GM03348 (cell line): ENCODE measurements at places on chromosomes 3 and 15.
A peak's percentile ranks its signal among the peaks of the same experiment; 100 is the strongest.

DNA sequence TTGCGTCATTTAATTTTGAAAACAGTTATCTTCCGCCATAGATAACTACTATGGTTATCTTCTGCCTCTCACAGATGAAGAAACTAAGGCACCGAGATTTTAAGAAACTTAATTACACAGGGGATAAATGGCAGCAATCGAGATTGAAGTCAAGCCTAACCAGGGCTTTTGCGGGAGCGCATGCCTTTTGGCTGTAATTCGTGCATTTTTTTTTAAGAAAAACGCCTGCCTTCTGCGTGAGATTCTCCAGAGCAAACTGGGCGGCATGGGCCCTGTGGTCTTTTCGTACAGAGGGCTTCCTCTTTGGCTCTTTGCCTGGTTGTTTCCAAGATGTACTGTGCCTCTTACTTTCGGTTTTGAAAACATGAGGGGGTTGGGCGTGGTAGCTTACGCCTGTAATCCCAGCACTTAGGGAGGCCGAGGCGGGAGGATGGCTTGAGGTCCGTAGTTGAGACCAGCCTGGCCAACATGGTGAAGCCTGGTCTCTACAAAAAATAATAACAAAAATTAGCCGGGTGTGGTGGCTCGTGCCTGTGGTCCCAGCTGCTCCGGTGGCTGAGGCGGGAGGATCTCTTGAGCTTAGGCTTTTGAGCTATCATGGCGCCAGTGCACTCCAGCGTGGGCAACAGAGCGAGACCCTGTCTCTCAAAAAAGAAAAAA, 1.2 kb downstream of the B2M start:
- DNase-seq, result peak; percentile 62

DNA sequence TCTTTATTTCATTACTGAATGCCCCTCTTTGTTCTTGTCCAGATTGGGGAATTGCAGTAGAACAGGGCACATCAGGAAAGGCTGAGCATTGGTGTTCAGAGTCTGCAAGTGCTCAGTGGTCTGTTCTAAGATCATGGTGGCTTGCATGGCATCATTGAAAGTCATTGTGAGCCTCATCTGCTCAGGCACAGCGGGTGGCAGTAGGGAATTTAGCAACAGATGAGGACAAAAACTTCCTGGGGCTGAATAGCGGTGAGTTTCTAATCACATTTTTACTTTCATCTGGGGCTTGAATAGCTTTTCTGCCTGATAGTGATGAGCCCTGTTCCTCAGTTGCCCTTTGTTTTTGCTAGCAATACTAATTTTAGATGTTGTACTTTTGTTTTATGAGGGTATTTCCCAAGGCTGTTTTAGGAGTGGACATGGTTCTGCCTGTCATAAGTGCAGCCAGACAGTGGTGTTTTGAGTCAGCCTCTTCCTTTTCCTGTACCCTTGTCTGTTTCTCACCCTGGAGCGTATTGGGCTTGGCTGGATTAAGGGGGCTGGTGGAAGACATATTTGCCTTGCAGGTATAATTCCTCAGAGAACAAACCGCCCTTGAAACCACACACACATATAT, 127.2 kb upstream of the IL12A start:
- DNase-seq, result no peak

DNA sequence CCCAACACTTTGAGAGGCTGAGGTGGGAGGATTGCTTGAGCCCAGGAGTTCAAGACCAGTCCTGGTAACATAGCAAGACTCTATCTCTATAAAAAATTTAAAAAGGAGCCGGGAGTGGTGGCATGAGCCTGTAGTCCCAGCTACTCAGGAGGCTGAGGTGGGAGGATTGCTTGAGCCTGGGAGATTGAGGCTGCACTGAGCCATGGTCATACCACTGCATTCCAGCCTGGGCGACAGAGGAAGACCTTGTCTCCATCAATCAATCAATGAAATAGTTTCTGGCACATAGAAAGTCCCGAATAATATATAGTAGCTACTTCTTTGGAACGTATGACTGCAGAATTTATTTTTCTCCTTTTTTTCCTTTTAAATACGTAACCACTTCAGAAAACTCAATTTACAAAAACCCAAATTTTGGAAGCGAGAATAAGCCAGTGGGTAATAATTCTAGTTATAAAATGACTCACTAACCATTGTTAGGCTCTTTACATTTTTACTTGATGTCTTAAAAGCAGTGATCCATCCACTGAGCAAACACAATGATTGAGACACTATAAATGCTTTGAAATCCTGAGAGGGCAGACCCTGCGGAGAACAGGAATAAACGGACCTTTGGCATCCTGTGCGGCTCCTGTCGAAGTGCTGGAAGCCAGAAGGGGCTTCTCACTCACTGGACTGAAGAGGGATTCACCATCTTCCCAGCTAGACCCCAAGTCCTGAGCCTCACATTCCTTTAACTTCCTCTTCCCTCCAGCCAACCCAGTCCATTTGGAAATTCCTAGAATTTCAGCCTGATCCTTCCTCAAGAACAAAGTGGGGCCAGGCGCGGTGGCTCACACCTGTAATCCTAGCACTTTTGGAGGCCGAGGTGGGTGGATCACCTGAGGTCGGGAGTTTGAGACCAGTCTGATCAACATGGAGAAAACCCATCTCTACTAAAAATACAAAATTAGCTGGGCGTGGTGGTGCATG, 68.4 kb upstream of the MFGE8 start:
- DNase-seq, result no peak

GRCh38 chr3:156630773-156631093, 43.7 kb upstream of the TIPARP start:
- no peak for DNase-seq

DNA sequence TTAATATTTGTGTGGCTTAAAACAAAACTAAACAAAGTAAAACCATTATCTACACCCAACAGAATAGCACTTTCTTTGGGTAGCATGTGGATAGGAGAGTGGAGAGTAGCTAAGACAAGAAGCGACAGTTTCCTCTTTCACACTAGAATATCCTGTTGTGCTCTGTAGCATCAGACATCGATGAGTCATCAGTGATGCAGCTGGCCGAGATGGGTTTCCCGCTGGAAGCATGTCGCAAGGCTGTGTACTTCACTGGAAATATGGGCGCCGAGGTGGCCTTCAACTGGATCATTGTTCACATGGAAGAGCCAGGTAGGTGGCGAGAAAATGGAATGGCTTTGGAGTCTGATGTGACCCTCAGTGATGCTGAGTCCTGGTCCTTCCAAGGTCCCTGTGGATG, 108.1 kb downstream of the USP13 start:
- DNase-seq, result peak; percentile 11

DNA sequence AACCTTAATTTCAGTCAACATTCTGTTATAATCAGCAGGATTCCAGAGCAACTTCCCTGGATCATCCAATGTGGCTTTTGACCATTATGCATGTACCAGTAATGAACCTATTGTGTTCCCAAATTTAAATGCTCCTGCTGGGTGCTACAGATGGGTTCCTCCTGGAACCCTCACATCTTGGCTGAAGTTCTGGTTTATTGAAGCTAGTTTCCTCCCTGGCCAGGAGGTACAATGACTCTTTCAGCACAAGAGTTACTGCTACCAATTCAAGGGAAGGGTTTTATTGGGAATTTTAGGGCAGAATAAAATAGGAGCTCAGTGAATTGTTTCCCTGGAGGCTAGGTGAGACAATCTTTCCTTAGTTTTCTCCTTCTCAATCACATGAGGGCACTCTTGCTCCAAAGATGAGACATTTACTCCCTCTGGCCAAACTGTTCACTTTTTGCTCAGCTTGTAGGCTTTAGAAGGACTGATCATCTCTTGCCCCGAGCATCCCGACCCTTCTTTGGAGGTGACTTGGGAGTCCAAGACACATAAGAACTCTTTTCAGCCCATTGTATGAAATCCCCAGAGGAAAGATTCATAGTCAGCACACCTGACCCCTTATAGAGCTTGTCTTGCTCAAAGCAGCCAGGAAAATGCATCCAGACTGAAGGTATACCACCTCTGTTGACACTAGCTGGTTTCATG, 8.8 kb upstream of the NPHP3 start:
- DNase-seq, result peak; percentile 49

GRCh38 chr3:193805448-193805847, 212.4 kb downstream of the OPA1 start:
- no peak for DNase-seq

- no peak for DNase-seq
Observed at GRCh38 chr3:33027091-33027490, 69.9 kb downstream of the GLB1 start.

DNA sequence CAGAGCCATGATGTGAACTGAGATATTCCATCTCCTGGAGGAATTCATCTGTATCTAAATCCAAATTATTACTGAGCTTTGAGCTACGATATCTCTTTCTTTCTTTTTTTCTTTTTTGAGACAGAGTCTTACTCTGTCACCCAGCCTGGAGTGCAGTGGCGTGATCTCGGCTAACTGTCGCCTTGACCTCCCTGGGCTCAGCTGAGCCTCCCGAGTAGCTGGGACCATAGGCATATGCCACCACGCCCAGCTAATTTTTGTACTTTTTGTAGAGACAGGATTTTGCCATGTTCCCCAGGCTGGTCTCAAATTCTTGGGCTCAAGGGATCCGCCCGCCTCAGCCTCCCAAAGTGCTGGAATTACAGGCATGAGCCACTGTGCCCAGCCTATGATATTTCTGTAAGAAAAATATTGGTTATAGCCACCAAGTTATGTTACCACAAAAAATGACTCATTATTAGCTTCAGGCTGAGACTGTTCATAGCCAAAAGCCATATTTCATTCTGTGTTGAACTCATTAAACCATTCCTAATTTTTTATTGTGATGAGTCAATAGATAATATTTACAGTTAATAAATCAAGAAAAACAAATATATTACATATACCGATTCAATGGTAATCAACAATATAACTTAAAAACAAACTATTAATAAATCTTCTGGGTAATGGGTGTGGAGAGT, 27.1 kb upstream of the SLC30A4 start:
- DNase-seq, result peak; percentile 71

GRCh38 chr3:112364291-112364690, 31.3 kb downstream of the CD200 start:
- DNase-seq, result no peak

DNA sequence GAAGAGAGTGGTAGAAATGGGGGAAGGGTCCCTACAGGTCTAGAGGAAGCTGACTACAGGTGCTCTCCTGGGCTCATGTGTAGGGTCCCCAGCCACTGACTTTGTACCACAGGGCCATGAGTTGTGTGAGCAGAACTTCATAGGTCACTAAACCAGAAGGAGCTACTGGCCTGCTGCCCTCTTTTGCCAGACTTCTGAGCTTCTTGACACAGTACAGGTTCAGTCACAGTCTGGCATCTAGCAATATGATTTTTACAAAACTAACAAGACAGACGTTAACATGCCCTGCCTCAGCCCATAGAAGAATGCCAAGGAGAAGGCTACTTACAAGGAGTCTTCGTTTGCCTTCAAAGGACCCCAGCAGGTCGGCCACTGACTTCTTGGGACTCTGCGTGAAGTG, 3.2 kb downstream of the CCDC80 start:
- DNase-seq, result no peak

GRCh38 chr3:71498543-71498942, 85.0 kb downstream of the FOXP1 start:
- DNase-seq, result no peak

GRCh38 chr3:14154276-14154675, 24.1 kb downstream of the XPC start:
- DNase-seq, result no peak

DNA sequence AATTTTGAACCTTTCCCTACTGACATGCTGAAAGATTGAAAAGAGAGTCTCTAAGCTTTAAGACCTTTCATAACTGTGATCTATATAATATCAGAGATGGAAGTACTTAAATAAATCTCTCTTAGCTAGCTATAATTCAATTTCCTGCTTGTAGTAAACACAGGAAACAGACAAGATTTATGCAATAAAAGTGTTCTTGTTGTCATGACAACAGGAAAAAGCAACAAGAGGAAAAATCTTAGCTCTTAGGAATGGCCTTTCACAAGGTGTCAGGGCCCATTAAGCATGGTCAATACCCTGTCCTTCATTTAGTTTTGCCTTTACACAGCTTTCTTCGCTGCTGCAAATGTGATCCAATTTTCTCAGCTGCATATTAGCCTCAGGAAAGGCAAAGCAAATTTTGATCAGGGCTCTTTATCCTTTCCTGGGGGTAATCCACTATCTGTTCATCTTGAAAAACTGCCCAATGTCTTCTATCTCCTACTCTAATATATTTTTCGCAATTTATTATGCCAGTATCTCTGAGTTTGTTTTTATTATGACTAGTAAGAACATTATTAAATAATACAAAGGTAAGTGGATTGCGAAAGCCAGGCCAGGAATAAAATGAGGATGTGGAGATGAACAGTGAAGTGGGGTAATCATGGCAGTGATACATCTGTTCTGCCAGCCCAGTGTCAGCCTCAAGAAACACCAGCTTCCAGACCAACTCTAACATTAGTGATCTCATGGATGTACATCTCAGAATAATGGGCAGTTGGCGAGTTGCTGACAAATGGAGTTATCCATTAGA, 28.7 kb downstream of the SIDT1 start:
- no peak for DNase-seq

DNA sequence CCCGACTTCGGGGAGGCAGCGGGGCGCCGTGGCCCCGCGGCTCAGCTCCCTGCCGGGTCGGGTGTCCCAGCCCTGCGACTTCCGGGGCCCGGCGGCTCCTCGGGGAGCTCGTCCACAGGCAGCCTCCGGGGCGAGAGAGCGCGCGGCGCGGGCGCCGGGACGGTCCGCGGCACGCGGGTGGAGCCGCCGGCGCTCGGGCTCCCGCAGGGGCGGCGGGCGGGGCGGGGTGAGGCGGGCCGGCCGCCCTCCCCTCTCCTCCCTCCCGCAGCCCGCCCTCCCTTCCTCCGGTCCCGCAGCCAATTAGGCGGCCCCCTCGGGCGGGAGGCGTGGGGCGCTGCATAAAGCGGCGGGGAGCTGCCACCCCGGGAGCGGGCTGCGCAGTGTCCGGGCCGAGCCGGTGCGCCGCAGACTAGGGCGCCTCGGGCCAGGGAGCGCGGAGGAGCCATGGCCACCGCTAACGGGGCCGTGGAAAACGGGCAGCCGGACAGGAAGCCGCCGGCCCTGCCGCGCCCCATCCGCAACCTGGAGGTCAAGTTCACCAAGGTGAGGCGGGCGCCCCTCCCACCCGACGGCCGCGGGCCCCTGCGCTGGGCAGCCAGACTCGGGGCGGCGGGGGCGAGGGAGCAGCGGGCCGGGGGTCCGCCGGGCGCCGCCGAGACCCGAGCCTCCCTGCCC, at the start of gene ALDH1A3:
ALDH1A3 (plus strand) TSS at position 368 of the 675 bp plus-strand sequence; CDS start at position 445, 77 bp downstream.
- peak; percentile 90 for DNase-seq
